ENCODE measurements at places on chromosomes 12 and 14.

GRCh38 chr12:68495336-68496070 is 115.2 kb upstream of the RAP1B start:
- DNase-seq = no peak

GRCh38 chr12:12156828-12157227 is 86.1 kb downstream of the BCL2L14 start:
- no peak for DNase-seq

- no peak for DNase-seq
These were observed 221.2 kb downstream of the NELL2 start for GRCh38 chr12:44654646-44655639.

DNA sequence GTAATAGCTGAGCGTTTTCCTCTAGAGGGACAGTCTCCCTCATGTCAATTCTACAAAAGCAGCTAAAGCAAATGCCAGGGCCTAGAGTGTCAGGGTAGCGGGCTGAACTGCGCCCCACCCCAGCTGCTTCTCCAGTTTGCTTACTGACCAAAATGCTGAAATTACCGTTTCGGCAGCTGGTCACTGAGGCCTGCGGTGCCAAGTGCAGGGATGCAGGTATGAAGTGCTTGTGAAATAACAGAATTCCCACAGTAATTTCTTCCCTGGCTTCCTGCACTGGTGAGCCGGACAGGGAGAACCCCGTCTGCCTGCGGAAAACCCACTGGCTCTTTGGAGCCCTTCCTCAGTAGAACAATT is 19.1 kb downstream of the PSMC1 start:
- DNase-seq = no peak

GRCh38 chr12:24408305-24408704 is 458.8 kb upstream of the SOX5 start:
- no peak for DNase-seq

GRCh38 chr12:84624601-84625000 is 288.0 kb downstream of the SLC6A15 start:
- DNase-seq = no peak

DNA sequence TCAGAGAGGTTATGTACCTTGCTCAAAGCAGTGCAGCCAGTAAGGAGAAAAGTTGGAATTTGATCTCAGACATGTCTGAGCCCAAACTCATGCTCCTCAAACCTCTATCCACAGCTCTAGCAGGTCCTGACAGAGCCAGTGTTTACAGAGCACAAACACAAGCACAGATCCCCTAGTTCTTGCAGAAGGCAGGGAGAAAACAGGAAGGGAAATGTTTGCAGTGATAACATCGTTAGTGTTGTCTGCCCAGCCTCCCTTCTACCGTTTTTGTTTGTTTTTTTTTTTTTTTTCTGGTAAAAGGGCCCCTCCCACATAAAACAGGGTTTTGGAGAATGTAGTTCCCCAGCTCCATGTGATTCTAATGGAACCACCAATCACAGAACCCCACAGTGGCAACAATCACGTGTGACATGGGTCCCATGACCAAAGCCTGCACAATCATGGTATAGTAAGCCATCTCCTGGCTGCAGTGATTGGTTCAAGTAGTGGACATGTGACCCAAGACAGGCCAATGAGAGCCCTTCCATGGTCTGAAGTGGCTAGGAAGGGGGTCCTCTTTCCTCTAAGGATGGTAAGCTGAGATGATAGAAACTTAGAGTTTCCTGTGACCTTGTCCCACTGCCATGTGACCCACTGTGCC is 513.4 kb downstream of the MED13L start:
- no peak for DNase-seq

DNA sequence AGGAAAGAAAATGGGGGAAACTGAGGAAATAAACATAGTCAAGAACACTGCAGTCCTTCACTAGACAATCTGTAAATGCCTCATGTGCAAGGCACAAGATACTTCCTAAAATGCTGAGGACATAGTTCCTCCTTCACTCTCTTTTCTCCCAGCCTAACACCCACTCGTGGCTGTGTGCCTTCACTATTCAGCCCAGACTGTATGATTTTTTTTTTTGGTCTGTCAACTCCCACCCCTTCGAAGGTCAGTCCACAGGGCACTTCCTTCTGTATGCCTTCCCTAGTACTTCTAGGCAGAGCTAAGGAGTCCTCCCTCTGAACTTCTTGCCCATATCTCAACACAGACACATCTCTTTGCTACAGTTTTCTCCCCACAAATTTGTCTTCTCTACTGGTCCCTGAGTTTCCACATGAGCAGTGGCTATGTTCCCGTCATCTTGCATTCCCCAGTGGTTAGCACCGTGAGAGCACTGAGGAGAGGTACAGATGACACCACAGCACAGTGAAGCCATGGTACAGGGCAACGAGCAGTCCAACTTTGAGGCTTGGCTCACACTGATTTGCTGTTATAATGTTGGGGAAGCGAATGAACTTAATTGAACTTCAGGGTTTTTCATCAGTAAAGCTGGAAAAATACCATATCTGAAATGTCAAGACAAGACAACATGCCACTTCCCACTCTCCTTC is 24.1 kb upstream of the SYCP3 start:
- no peak for DNase-seq

Data from activated naive CD4-positive, alpha-beta T cell treated with Interleukin-2 at 50 U/mL for 16 hours (primary cell).